ENCODE measurements at places on chromosomes 5 and 9.

DNA sequence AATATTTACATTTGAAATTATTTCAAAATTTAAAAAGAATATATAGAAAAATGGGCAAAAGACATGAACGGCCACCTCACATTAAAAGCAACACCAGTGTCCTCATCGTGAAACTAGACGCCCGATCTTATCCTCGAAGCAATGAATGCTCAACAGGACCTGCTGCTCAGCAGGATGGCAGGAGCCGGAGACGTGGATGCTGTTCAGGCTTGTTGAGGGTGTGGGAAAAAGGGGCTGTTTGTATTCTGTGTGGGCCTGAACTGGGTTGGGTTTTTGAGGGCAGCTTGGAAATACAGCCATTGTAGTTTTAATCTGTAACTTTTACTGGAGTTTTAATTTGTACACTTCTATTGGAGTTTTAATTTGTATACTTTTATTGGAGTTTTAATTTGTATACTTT, 20.3 kb downstream of the EXOC3 start:
- no peak for DNase-seq

- no peak for DNase-seq
These were observed 101.1 kb downstream of the APBA1 start for GRCh38 chr9:69571032-69571431.

GRCh38 chr9:133669182-133669801, 33.1 kb downstream of the DBH start:
- no peak for DNase-seq

DNA sequence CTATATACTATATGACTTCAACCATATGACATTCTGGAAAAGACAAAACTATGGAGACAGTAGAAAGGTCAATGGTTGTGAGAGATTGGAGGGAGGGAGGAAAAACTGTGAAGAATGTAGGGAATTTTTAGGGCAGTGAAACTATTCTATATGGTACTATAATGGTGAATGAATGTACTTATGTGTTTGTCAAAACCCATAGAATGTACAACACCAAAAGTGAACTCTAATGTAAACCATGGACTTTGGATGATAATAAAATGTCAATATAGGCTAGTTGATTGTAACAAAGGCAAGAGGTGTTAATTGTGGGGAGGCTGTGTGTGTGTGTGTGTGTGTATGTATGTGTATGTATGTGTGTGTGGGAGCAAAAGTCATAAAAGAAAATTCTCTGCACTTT, 10.8 kb upstream of the STOM start:
- DNase-seq: no peak

- DNase-seq: no peak
These were observed 142.9 kb downstream of the CAMK4 start for GRCh38 chr5:111367115-111367514.

DNA sequence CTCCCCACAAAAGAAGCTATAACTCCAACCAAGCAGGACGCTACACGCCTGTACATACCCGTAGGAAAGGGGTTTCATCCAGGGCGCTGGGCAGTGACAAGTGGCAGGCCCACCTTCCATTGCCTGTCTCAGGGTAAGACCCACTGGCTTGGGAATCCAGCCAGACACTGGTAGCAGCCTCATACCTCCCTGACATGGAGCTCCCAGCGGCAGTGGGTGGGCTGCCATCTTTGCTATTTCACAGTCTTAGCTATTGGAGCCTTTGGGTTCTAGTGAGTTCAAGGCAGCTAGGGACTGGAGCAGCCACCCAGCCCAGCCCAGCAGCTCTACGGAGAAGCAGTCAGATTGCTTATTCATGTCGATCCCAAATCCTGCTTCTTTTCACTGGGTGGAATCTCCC, 3.4 kb upstream of the IFNA10 start:
- no peak for DNase-seq

DNA sequence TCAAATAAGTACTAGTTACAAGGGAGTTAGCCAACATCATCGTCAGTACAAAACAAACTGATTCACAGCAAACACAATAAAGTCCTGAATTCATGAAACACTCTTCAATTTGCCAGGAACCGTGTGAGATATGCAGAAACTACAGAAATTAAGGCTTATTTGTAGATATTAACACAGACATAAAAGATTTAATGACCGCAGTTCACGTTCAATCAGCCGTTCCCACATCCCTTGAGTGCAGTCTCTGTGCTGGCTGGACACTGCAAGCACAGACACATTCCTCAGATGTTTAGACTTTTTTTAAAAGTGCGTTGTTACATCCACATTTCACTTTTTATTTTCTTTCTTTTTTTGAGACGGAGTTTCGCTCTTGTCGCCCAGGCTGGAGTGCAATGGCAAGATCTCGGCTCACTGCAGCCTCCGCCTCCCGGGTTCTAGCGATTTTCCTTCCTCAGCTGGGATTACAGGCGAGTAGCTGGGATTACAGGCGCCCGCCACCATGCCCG, 566 bp upstream of the CEP78 start:
- no peak for DNase-seq

DNA sequence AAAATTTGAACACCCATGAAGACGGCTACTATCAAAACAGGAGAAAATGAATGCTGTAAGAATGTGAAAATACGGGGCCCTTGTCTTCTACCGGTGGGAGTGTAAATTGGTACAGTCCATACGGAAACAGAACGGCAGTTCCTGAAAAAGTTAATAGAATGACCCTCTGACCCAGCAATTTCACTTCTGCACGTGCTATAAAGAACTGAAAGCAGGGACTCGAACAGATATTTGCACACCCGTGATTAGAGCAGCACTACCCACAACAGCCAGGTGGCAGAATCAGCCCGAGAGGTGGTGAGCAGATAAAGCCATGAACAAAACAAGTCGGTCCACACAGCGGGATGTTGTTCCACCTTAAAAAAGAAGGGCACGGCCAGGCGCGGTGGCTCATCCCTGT, 22.6 kb upstream of the SLC12A7 start:
- DNase-seq: no peak

- DNase-seq: no peak
These were observed 28.0 kb upstream of the ARL14EPL start for GRCh38 chr5:116004248-116004647.

- no peak for DNase-seq
These were observed 130.2 kb upstream of the LMX1B start for GRCh38 chr9:126483468-126484073.

GRCh38 chr5:181098762-181099601, 32.0 kb downstream of the OR2V1 start:
- DNase-seq: no peak

- no peak for DNase-seq
These were observed 92.9 kb upstream of the PIK3R1 start for GRCh38 chr5:68122439-68123328.

- DNase-seq: no peak
These were observed 42.9 kb downstream of the FOXD1 start for GRCh38 chr5:73405691-73406090.

GRCh38 chr9:95413793-95414192, 96.3 kb upstream of the FANCC start:
- DNase-seq: no peak

GRCh38 chr5:171246231-171246630, 62.8 kb upstream of the TLX3 start:
- no peak for DNase-seq

DNA sequence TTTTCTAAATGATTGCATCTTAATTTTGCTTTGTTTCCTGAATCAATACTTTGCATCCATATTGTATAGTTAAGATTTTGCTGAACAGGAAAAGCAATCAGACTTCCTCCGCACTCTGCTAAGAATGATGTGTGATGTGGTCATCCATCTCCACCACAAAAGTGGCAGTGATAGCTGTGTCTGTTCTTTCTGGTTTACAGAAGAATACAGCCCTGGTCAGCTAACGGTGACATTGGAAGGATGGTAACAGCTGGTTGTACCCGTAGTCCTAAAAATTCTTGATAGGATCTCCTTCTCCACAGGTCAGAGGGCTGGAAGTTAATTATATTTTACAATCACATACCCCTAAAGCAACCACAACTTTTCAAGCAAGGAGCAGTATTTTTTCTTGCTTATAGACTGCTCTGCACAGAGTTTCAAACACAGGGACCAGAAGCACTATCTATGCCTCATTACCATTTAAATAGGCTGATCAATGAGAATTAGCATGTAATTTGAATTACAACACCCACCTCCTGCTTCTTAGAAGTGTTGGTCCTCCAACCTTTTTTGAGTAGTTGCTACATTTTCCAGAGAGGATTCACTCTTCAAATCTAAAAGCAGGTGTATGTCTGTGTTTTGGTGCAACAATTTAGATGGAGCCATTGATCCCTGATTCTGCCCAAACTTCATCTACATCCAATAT, 1191.9 kb upstream of the NUDT12 start:
- DNase-seq: no peak

- DNase-seq: no peak
These were observed 37.1 kb upstream of the FAT2 start for GRCh38 chr5:151628112-151628823.

GRCh38 chr5:161064297-161064696, 212.3 kb upstream of the ATP10B start:
- DNase-seq: no peak

DNA sequence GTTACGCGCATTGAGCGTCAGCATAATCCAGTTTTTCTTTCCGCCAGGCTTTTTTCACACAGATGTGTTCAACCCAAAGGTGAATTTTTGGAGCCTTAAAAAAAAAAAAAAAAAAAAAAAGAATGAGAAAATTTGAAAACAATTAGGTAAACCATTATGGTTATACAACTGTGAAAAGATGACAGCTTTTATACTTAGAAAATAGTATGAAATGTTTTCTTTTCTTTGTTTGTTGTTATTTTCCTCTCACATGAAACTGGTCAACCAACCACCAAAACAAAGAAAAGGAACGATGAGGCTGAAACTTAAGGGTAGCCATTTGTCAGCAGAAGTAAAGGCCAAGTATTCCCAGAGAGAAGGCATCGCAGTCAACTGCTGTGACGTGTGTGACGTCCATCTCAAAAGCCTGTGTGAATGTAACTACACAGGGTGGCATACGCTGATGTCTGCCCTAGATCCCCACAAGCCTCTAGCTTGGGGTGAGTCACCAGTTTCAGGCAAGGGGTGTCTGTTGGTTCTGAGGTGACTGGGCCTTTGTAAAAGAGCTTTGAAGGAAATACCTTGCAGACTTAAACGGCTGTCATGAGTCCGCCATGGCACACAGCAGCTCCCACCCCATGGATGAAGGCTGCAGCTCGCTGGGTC, 182.9 kb downstream of the AOPEP start:
- DNase-seq: no peak

- DNase-seq: no peak
These were observed 14.3 kb downstream of the JADE2 start for GRCh38 chr5:134539732-134540131.

DNA sequence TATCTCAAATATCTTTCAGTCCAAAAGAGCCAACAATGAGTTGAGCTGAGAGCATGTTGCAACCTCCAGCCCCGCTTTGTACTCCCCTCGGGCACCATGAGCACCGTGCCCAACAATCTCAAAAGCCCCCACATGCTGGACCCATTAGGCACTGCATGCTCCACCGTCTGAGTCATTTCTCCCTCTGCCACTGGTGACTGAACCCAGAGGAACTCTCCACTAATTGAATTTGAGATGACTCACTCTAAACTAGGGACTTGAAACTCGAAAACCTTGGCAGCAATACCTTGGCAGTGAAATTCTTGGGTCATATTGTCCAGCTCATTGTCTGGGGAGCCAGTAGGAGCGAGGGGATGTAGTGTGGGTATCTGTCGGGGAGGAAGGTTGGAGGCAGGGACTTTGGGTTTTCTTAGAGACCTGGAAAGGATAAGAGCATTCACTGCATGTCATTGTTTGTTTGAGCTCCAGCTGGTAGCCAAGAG, 49.9 kb upstream of the SLIT3 start:
- no peak for DNase-seq

DNA sequence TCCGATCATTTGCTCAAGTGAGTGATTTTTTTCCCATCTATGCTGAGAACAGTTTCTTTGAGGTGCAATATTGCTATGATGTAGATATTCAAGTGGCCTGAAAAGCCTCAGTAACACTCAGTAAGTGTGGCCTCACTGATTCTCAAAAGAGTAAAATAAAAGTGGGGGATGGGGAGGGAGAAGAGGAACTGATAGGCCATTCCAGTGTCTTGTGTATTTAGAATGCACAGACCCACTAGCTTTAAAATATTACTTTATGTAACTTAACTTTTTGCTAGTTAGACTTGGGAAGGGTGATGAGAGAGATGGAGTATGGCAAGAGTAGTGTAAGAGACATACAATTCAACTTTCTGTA, 79.5 kb upstream of the ZNF608 start:
- DNase-seq: no peak

DNA sequence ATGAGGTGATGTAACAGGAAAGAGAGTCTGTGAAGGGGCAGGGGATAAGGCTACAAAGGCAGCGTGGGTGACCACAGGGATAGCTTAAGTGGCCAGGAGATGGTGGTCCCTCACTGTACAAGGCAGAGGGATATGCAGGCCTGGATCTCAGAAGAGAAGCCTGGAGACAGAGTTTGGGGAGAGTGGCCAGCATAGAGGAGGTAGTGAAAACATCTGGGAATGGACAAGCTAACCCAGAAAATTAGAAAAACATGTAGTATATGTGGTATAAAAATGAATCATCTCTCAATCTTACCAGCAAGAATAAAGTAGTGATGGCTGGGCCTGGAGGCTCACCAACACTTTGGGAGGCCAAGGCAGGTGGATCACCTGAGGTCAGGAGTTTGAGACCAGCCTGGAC, 349.2 kb upstream of the KLF4 start:
- DNase-seq: no peak

DNA sequence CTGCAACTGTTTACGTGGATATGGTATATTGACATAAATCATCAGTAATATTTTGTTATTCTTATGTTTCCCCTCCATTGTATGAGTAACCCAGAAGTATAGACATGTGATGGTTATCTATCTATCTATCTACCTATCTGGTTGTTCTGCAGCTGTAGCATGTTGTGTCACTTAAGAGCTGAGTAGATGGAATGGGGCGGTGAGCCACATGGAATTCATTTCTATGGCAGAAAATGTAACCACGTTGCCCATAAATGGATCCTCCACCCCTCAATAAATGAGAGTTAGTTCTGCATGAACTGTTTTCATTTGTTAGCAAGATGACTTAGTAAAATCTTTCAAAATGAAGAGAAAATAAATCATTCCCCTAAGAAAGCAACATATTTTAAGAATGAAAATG, 553.2 kb downstream of the MAT2B start:
- no peak for DNase-seq

DNA sequence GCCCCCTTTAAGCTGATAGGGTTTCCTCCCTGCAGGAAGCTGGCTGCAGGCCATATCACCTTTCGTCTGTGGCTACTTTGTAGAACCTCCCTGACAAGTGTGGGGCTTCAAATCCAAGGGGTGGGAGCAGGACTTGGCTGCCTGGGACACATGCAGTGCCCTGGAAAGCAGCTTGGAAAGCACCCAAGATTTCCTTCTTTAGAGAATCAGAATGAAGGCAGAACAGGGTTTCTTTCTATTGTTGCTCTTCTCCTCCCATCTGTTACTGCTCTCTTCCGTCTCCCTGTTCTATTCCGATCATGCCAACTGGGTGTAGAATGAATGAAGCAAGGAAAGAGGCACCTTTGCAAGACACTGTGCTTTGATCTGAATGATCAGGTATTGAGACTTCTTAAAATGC, 282.2 kb downstream of the MED10 start:
- no peak for DNase-seq

GRCh38 chr9:120911295-120911837, 15.2 kb downstream of the TRAF1 start:
- DNase-seq: no peak

GRCh38 chr9:90504486-90504885, 138.1 kb downstream of the DIRAS2 start:
- no peak for DNase-seq

- DNase-seq: no peak
These were observed 93.8 kb downstream of the ITGA1 start for GRCh38 chr5:52881468-52881867.
